ENCODE measurements at places on chromosomes 5 and 9.

DNA sequence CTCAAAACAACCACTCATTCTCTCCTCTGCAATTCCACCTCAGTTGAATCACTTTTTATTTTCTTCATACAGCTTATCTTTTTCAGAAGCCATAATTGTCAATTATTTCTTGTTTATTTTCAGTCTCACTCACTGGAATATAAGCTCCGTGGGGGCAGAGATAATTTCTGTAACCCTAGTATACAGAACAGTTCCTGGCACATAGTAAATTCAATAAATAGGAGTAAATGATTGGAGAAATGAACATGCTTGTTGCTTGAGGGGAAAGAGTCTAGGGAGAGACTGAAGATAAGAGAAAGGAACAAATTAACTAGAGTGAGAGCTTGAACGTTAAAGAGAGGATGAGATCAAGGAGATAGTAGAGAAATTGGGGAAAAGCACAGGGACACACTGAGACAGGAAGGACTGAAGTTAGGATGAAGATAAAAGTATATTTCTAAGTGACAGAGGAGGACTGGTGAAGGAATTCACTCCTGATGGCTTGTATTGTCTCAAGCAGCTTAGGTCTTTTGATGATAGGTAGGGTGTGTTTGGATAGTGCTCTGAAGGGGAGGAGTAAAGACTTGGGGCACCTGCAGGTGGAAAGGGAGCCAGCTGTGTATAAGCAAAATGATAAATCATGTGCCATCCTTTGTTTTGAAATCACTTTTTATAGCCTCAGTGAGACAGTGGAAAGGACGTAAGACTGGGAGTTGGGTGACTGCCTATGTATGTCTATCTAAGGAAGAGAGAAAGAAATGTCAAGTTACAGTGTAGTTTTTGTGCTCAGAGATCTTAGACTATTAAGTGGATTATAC lies 2.2 kb downstream of the NAA35 start:
- no peak for DNase-seq

- no peak for DNase-seq
These were observed 147.6 kb downstream of the SEMA5A start for GRCh38 chr5:9398227-9398626.

- no peak for DNase-seq
These were observed 40.3 kb downstream of the SNCAIP start for GRCh38 chr5:122352331-122352730.

GRCh38 chr5:44178414-44178813 lies 210.8 kb downstream of the FGF10 start:
- DNase-seq, result no peak

DNA sequence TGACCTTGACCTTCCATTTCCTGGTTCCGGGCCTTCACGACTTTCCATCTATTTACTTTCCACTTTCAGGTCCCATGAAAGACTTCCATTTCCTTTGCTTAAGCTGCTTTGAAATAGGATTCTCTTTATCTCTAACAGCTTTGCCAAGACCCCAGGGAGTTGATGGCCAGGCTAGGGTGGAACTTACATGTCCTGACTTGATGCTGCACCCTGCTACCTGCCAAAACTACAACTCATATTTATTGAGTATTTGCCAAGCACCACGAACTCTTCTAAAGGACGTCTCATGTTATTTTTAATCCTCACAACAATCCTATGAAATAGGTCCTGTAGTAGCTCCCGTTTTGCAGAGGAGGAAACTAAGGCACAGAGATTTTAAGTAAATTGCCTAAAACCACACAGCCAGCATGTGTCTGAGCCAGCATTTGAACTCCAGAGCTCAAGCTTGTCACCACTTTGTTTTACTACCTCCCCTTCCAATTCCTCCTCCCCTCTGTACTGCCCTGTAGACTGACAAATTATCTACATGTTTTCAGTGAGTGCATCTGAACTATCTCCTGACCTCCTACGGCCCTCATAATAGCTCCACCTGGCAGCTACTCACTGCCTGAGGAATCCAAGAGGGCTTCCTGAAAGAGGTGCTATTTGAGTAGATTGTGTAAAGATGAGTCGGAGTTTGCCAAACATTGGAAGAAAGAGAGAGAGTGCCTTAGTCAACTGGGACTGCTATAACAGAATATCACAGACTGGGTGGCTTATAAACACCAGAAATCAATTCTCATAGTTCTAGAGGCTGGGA lies 38.4 kb upstream of the SMIM23 start:
- no peak for DNase-seq

DNA sequence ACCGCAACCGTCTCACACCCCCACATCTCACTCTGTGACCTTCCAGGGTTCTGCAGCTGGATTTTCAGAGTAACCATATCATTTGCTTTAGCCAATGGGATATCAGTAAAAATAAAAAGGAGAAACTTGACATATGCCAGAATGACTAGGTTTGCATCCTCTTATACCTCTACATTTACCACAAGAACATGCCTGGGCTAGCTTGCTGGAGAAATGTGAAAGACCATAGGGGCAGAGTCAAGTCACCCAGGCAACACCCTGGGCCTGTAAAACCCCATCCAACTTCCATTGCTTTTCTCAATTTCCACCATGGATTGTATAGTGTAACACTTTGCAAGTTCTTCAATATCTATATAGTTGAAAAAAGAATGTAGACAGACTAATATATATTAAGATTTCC lies 731.1 kb downstream of the PTPRD start:
- no peak for DNase-seq

DNA sequence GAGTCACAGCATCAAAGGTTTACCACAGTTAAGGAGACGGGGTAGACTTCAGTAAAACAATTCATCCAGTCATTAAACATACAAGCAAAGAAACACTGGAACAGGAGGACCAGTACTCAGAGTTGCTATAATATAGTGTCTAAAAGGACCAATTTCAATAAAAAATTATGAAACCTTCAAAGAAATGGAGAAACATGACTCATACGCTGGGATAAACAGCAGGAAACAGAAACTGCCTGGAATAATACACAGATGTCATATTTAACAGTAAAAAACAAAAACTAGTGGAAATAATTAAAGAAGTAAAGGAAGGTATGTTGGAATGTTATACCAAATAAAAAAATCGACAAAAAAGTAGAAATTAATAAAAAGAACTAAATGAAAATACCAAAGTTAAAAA lies 1075.9 kb downstream of the NR2F1-AS1 start:
- no peak for DNase-seq

- DNase-seq, result no peak
These were observed 7.1 kb upstream of the IFNA2 start for GRCh38 chr9:21392270-21392669.

- no peak for DNase-seq
These were observed 75.9 kb upstream of the RASGRF2 start for GRCh38 chr5:80884086-80884813.

- DNase-seq, result no peak
These were observed 68.7 kb downstream of the CRB2 start for GRCh38 chr9:123424552-123425225.

DNA sequence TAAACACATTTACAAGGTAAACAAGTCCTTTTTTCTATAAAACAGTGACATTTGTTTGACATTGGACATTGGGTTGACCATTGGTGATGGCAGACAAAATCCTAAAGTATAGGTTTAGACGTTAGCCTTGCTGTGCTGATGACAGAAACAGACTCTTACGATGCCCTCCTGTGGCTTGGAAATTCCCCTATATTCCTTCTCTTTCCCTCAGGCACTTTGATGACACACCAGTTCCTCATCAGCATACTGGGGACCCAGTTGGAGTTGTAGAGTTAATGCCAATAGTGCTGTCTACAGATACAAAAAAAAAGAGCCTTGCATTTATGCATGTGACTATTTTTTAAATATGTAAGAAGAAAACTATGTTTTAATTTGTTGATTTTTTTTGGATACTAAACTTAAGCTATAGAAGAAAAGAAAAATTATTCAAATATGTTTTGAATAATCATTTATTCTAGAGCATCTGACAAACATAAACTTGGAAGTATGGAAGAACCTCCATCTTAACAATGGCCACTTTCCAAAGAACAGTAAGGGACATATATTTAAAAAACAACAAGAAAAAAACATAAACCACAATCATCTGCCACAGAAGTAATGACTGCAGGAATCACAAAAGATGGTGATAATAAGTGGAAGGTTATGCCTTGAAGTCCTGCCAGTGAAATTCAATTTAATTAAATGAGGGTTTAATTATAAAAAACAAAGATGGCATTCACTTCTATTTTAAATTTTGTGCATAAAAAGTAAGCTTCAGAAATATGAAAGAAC lies 75.6 kb upstream of the SNCAIP start:
- DNase-seq, result no peak

DNA sequence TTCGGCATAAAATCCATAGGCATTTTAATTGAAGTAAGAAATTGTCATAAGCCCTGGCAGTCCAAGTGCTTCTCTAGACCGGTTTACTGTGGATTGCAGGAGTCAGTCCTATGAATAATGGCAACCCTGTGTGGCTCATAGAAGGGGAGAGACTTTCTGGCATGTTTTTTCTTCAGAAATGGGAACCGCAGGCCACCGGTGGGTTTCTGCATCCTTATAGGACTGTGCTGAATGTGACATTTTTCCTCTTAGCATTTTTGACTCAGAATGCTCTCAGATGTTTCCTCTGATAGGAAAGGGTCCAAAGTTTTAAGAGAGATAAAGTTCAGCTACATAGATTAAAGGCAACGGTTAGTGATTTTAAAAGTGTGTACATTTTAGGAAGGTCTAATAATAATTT lies 6.3 kb downstream of the DAPK1 start:
- no peak for DNase-seq

- no peak for DNase-seq
These were observed 26.4 kb downstream of the TENT4A start for GRCh38 chr5:6739603-6740002.

DNA sequence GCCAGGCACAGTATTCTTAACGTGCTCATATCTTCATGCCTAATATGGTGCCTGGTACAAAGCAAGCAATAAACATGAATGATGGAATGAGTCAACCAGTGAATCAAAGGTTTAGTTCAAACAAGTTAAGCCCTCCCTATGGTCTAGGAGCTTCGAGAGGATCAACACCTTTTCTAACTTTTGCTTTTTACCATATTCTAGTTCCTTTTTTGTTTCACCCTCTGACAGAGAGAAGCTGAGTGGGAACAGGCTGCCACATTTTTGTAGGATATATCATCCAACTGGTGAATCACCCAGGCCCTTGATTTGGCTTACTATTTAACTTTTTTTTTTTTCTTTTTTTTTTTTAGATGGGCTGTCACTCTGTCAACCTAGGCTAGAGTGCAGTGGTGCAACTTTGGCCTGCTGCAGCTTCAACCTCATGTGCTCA lies 39.3 kb upstream of the TNC start:
- no peak for DNase-seq

DNA sequence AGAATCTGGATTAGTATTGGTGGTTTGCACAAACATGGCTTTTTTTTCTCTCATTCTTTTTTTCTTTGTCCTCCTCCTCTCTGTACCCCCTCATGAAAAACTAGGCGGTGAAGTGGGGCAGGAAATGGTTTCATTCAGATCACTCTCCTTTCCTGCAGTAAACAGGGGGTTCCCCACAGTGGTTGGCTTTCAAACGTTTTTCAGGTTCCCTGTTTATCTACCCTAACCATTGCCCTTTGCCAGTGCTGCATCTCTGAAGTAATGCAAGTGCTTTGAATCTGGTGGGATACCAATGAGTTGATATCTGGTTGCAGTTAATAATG lies 29.8 kb downstream of the NR4A3 start:
- DNase-seq, result no peak

- DNase-seq, result peak; percentile 14
These were observed 82.7 kb downstream of the HSD17B3 start for GRCh38 chr9:96219026-96219899.

DNA sequence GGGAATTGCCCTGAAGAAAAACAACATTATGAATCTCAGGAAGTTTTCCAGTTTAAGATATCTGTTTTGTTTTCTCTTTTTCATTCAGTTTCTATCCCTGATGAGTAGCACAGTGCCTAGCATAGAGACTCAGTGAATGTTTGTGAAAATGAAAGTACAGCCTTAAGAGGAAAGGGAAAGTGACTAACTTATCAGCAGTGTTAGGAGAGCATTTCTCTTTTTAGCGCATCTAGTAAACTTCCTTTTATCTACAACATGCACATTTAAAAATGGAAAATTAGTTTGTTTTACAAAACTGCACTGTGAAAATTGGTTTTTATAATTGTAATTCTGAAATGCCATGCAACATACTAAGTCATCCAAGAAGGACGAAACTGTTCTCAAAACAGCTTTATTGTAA lies 110.8 kb downstream of the SMARCA2 start:
- no peak for DNase-seq

DNA sequence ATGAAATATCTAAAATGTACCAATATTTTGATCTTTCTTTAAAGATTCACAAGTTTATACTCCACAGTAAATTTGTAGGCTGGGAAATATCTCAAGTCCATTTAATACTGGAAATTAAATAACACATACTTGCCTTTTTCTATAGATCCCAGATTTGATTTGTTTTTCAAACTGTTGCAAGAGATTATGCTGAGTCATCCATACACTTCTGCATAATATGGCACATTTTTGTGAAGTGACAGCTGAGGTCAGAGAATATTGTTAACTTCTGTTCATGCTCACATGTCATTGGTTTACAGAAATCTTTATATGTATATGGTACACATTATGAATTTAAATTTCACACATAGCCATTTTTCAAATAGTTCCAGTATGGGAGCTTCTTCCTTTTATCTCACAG lies 1066.3 kb upstream of the NUDT12 start:
- no peak for DNase-seq

GRCh38 chr5:97087138-97087537 lies 55.3 kb downstream of the LIX1 start:
- no peak for DNase-seq

- no peak for DNase-seq
These were observed 5.7 kb upstream of the WWC1 start for GRCh38 chr5:168285696-168286095.

DNA sequence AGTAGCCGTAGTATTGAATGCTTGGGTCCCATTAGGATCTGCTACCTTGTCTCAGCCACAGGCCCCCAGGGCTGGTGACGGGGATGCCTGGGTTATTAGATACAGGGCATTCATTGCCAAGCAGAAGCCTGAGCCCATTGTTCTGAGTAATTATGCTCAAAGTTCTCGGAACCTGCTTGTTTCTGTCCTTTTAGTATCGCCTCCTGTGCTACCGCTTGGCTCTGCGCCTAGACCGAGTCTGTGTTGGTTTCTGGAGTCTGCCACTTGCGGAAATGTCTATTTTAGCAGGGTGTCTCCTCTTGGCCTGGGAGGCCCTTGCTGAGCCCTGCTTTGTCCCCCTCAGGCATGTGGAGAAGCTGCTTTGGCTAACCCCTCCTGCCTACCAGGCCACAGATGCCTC lies 506.1 kb downstream of the BNC2 start:
- no peak for DNase-seq

GRCh38 chr5:65563777-65564176 lies 681 bp downstream of the PPWD1 start:
- no peak for DNase-seq

- no peak for DNase-seq
These were observed 119.8 kb downstream of the TENT4A start for GRCh38 chr5:6832994-6833393.

- no peak for DNase-seq
These were observed 20.9 kb downstream of the CXXC5 start for GRCh38 chr5:139668924-139669661.

- DNase-seq, result no peak
These were observed 29.4 kb downstream of the ABITRAM start for GRCh38 chr9:108963459-108964143.

- no peak for DNase-seq
These were observed 173.3 kb downstream of the PSAT1 start for GRCh38 chr9:78470216-78470615.

Measured in stimulated activated CD8-positive, alpha-beta memory T cell treated with anti-CD3 and anti-CD28 coated beads, Interleukin-7, amount 100 ng/mL, for 24 hours (primary cell).